RWPE2 (cell line): ENCODE measurements at places on chromosomes 4 and X.

- H3K4me3 ChIP-seq = no peak overlapping the region
- no peak overlapping the region for H3K27ac ChIP-seq
- H3K4me1 ChIP-seq = no peaks in the 10 kb centered on the region
- no peak for DNase-seq
These were observed 82.6 kb downstream of the USP9X start for GRCh38 chrX:41167888-41168287.

- no peak overlapping the region for H3K27ac ChIP-seq
- no peak overlapping the region for H3K4me3 ChIP-seq
- H3K27me3 ChIP-seq = no peaks in the 10 kb centered on the region
- H3K4me1 ChIP-seq = no peaks in the 10 kb centered on the region
These were observed 737.2 kb upstream of the SLIT2 start for GRCh38 chr4:19514276-19515070.

DNA sequence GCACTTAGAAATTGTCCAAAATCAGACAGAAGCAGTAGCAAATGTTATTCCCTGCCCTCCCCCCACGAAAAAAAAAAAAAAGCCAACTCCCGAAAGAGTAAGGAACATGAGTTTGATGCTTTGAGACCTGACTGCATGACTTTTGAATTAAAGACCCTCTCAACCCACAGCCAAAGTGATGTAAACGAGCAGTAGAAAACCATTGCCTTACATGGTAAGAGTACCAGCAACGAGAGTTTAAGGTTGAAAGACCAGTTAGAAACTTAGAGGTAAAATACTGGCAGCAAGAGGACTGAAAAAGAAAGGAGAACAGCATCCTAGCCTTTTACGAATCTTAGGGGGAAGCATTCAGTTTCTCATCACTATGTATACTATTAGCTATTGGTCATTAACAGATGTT lies 10.0 kb upstream of the ANXA10 start:
- no peaks in the 10 kb centered on the region for H3K36me3 ChIP-seq
- H3K27ac ChIP-seq = no peak overlapping the region
- no peak overlapping the region for H3K4me3 ChIP-seq
- H3K4me1 ChIP-seq = peaks cover 3% of the 10 kb centered on the region
- DNase-seq = no peak

GRCh38 chrX:150229030-150229429 lies 134.1 kb upstream of the MAMLD1 start:
- H3K27ac ChIP-seq = no peak overlapping the region
- no peaks in the 10 kb centered on the region for H3K27me3 ChIP-seq
- DNase-seq = no peak
- H3K4me1 ChIP-seq = no peaks in the 10 kb centered on the region

DNA sequence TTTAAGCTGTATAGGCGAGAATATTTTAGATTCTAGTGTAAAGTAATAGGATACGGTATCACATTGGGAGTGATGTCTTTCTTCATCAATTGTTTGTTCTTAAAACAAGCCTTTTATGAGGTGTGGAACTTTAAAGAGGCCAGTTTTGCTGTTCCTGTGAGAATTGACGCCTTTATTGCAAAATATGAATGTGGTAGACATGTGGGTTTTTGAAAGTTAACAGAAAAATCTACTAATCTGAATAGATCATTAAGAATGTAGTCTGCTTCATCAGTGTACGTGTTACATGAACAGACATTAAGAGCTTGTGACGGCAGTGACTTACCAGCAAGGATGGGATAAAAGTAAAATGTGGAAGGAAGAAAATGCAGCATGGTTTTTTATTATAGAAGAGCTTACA lies 63.8 kb downstream of the STOX2 start:
- no peak for DNase-seq
- no peak overlapping the region for H3K27ac ChIP-seq
- H3K4me1 ChIP-seq = no peaks in the 10 kb centered on the region
- H3K4me3 ChIP-seq = no peak overlapping the region
- peaks cover 3% of the 10 kb centered on the region for H3K27me3 ChIP-seq
- H3K36me3 ChIP-seq = no peaks in the 10 kb centered on the region

DNA sequence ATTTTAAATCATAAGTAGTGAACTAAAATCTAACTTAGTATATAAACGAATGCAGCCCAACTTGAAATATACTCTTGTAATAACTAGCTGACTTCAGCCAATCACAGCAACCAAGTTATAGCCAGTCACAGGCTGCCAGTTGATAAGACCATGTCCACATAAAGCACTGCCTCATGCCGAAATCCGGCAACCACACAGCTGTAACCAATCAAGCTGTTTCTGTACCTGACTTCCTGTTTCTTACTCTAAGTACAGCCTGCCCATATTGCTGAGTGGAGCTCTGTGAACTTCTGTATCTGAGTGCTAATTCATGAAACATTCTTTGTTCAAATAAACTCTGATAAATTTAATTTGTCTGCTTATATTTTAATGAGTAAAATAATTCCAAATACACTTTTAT lies 805.3 kb upstream of the EPHA5 start:
- H3K36me3 ChIP-seq = no peaks in the 10 kb centered on the region
- H3K4me1 ChIP-seq = no peaks in the 10 kb centered on the region
- no peak for DNase-seq
- no peaks in the 10 kb centered on the region for H3K27me3 ChIP-seq
- no peak overlapping the region for H3K4me3 ChIP-seq

DNA sequence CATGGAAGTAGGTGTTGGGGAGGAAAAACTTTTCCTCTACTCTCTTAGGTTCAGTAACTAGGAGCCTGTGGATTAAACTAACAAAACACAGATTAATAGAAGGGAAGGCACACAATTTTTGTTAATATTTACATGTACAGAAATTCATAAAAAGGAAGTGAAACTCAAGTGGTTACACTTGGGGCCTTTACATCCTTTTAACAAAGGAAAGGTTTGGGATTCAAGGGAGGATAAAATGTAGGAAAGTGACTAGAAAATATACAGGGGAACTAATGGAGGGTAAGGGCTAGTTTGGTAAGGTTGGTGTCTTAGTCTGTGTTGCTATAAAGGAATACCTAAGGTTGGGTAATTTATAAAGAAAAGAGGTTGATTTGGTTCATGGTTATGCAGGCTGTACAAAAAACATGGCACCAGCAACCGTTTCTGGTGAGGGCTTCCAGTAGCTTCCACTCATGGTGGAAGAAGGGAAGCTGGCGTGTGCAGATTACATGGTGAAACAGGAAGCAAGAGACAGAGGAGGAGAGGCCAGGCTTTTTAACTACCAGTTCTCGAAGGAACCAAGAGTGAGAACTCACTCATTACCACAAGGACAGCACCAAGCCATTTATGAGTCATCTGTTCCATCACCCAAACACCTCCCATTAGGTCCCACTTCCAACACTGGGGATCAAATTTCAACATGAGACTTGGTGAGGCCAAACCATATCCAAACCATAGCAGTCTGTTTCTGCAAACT lies 124.4 kb downstream of the CHRDL1 start:
- H3K4me1 ChIP-seq = no peaks in the 10 kb centered on the region
- H3K27me3 ChIP-seq = no peaks in the 10 kb centered on the region
- no peak for DNase-seq
- no peak overlapping the region for H3K27ac ChIP-seq
- no peak overlapping the region for H3K4me3 ChIP-seq

- no peaks in the 10 kb centered on the region for H3K36me3 ChIP-seq
- no peak overlapping the region for H3K4me3 ChIP-seq
- no peak for DNase-seq
These were observed 270.1 kb upstream of the LDB2 start for GRCh38 chr4:17168571-17168970.

- H3K36me3 ChIP-seq = no peaks in the 10 kb centered on the region
- no peaks in the 10 kb centered on the region for H3K27me3 ChIP-seq
- H3K4me3 ChIP-seq = no peak overlapping the region
- no peak for DNase-seq
- H3K4me1 ChIP-seq = no peaks in the 10 kb centered on the region
These were observed 46.0 kb upstream of the MAN2B2 start for GRCh38 chr4:6529021-6529420.

- H3K27ac ChIP-seq = peak overlapping the region; percentile 33
- no peaks in the 10 kb centered on the region for H3K27me3 ChIP-seq
- peaks cover 15% of the 10 kb centered on the region for H3K4me1 ChIP-seq
- peak; percentile 86 for DNase-seq
These were observed 12.4 kb downstream of the EPGN start for GRCh38 chr4:74320559-74321118.

DNA sequence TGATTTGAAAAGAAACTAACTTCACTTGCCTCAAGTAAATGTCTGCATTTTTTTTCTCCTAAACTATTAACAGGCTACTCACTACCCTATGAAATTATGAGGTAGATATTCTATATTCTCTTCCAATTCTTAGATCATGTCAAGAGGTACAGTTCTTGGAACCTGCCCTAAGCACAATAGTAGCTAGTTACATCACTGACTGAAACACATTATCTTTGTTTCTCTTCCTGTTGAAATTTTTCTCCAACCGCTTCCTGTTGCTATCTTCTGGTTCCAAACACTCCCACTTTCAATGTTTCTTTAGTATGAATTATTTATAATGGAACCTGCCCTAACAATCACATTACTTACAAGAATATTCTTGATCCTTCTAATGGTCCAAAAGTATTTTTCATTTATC lies 5.0 kb upstream of the BANK1 start:
- no peak overlapping the region for H3K4me3 ChIP-seq
- peaks cover 5% of the 10 kb centered on the region for H3K4me1 ChIP-seq
- no peaks in the 10 kb centered on the region for H3K36me3 ChIP-seq
- H3K27me3 ChIP-seq = no peaks in the 10 kb centered on the region

GRCh38 chr4:42488554-42488953 lies 91.3 kb downstream of the SHISA3 start:
- no peak overlapping the region for H3K27ac ChIP-seq
- peaks cover 18% of the 10 kb centered on the region for H3K4me1 ChIP-seq
- no peak for DNase-seq
- no peaks in the 10 kb centered on the region for H3K27me3 ChIP-seq

DNA sequence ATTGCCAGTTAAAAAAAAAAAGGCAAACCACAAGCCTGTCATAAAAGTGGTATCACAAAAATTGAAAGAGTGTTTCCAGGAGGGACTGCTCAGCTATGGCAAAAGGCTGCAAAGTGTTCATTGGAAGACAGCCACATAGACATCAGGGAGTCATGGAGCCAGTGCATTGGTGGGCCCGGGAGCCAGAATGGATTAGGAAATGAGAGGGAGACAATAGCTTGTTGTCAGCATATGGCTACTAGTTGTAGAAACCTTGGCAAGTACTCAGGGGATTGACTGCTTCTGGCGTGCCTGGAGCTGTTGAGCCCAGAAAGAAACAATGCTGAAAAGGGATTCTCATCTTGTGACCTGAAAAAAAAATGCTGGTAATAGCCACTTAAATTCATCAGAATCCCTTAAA lies 5.0 kb downstream of the GAR1 start:
- no peak for DNase-seq
- H3K27ac ChIP-seq = no peak overlapping the region
- H3K36me3 ChIP-seq = peaks cover 83% of the 10 kb centered on the region
- no peak overlapping the region for H3K4me3 ChIP-seq
- H3K4me1 ChIP-seq = peaks cover 4% of the 10 kb centered on the region
- no peaks in the 10 kb centered on the region for H3K27me3 ChIP-seq

- no peak for DNase-seq
- no peaks in the 10 kb centered on the region for H3K4me1 ChIP-seq
- H3K36me3 ChIP-seq = no peaks in the 10 kb centered on the region
- H3K27me3 ChIP-seq = no peaks in the 10 kb centered on the region
These were observed 43.1 kb upstream of the BCOR start for GRCh38 chrX:40140706-40141499.

GRCh38 chr4:51840781-51841180 lies 2.2 kb upstream of the DCUN1D4 start:
- no peak overlapping the region for H3K27ac ChIP-seq
- no peak for DNase-seq
- H3K27me3 ChIP-seq = no peaks in the 10 kb centered on the region
- H3K36me3 ChIP-seq = peaks cover 4% of the 10 kb centered on the region; the same call in 1 of the 2 replicates

- H3K4me3 ChIP-seq = no peak overlapping the region
- DNase-seq = no peak
- no peaks in the 10 kb centered on the region for H3K27me3 ChIP-seq
- H3K36me3 ChIP-seq = no peaks in the 10 kb centered on the region
- H3K27ac ChIP-seq = no peak overlapping the region
These were observed 1404.1 kb upstream of the IGFBP7 start for GRCh38 chr4:58514299-58514698.

GRCh38 chrX:154797006-154797405 lies 8.3 kb downstream of the MPP1 start:
- no peaks in the 10 kb centered on the region for H3K36me3 ChIP-seq
- no peak for DNase-seq
- H3K4me1 ChIP-seq = peaks cover 12% of the 10 kb centered on the region
- H3K27ac ChIP-seq = no peak overlapping the region

DNA sequence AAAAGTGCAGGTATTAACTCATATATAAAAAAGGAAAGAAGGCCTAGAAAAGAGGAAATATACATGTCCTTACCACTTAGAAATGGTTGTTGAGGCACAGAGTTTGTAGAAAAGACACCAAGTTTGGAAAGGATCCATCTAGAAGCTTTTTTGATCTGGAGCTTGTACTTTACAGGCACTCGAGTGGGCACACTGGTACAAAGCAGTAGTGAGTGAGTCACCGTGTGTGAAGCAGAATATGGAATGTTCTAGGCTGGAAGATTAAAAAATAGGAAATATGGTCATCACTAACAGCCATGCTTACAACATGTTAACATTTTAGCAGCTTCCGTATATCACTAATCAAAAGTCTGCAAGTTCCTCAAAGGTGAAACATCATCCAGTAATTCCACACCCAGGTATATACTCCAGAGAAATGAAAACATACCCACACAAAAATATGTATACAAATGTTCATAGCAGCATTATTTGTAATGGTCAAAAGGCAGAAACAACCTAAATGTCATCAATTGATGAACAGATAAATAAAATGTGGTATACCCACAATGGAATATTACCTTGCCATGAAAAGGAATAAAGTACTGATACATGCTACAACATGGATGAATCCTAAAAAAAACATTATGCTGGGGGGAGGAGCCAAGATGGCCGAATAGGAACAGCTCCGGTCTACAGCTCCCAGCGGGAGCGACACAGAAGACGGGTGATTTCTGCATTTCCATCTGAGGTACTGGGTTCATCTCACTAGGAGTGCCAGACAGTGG lies 69.5 kb downstream of the FRYL start:
- H3K27ac ChIP-seq = peak overlapping the region; percentile 41
- H3K4me1 ChIP-seq = no peaks in the 10 kb centered on the region
- H3K27me3 ChIP-seq = no peaks in the 10 kb centered on the region
- peaks cover 24% of the 10 kb centered on the region for H3K36me3 ChIP-seq

DNA sequence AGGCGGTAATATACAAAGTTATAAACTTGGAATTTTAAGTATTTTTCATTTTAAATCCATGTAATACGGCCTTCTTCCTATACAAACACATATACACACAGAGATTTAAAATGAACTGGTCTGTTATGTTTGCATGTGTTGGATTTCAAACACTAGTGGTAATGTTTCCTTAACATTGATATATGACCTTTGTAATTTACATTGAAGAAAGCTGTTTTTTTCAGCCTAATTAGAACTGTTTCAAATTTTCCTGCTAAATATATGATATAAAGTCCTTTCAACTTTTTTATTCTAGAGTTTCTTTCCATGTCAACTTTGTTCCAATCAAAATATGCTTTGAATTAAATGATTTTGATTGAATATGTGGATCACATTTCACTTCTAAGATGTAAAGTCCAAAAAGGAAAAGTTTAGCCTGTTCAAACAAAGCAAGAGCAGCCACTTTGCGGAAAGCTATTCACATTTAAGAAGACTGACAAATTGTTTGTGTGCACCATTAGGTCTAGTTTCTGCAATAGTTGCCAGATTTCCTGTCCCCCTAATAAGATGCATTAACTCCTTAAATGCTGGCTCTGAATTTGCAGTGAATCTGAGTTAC lies 226.0 kb upstream of the MAB21L2 start:
- no peaks in the 10 kb centered on the region for H3K36me3 ChIP-seq
- DNase-seq = no peak
- no peak overlapping the region for H3K27ac ChIP-seq
